ENCODE measurements at places on chromosomes 4 and X. TPM values are rescaled to one million over a fixed set of nuclear protein-coding genes. Genes with fewer than 3 reads are reported as not detected.

- H3K36me3 ChIP-seq, result no peaks in the 10 kb centered on the region
- H3K4me1 ChIP-seq, result no peaks in the 10 kb centered on the region
- H3K27me3 ChIP-seq, result no peaks in the 10 kb centered on the region
- H3K4me3 ChIP-seq, result no peak overlapping the region
- H3K27ac ChIP-seq, result no peak overlapping the region
- DNase-seq, result no peak
These were observed 709.8 kb upstream of the HS3ST1 start for GRCh38 chr4:12138488-12138887.

DNA sequence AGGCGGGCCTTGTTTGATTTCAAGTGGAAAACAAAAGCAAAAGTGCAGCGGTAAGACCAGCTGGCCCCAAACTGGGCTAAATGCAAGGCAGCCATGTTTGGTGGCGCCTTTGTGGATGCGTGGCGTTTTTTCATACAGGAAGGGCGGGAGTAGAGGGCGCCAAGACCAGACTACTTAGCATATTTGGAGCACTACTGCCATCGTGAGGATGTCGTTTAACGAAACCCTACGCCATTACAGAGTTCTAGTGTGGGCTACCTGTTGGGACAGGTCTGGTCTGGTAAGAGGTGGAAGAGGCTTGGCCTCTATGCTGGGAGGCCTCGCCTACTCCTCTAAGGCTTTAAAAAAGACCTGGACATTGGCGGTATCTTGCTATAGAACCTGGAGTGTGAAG is 230.7 kb upstream of the STK26 start:
- H3K27me3 ChIP-seq, result no peaks in the 10 kb centered on the region
- peaks cover 4% of the 10 kb centered on the region for H3K36me3 ChIP-seq
- no peak overlapping the region for H3K27ac ChIP-seq
- DNase-seq, result no peak
- H3K4me3 ChIP-seq, result no peak overlapping the region
- no peaks in the 10 kb centered on the region for H3K4me1 ChIP-seq

DNA sequence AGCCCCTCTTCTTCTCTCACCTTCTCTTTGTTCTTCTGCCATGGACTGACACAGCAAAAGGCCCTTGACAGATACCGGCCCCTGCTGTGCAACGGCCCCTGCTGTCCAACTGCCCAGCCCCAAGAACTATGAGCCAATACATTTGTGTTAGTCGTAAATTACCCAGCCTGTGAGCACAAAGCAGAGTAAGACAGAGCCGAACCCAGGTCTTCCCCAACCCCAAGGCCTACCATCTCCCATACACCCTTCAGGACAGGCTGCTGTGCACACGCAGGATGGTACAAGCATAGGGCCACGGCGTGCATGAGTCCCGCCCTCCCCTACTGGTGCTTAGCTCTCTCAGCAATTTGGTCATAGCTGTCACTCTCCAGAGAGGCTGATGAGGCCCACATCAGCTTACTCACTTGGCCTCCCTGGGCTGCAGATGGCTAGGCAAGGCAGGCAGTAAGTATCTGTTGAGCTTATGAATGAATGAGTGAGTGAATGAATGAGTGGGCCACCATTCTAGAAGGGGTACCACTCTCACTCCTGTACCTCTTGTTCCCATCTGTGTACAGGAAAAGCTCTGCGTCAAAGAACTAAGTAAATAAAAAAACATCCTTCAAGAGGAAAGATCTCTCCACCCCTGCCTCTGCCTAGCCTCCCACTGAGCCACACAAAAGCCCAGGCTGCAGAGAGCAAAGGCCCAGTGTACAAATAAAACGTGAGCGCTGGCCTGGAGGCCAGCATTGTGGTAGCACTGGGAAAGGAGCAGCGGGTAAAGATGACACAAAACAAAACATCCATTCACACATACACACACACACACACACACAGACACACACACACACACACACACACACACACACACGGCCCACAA is 13.9 kb downstream of the WDR1 start:
- H3K27me3 ChIP-seq, result no peaks in the 10 kb centered on the region
- H3K4me1 ChIP-seq, result peaks cover 96% of the 10 kb centered on the region
- no peak overlapping the region for H3K4me3 ChIP-seq
- no peak for DNase-seq
- peak overlapping the region; percentile 64 for H3K27ac ChIP-seq
- H3K36me3 ChIP-seq, result peaks cover 92% of the 10 kb centered on the region

- no peak for DNase-seq
- no peaks in the 10 kb centered on the region for H3K36me3 ChIP-seq
- no peaks in the 10 kb centered on the region for H3K4me1 ChIP-seq
- H3K27me3 ChIP-seq, result no peaks in the 10 kb centered on the region
- H3K4me3 ChIP-seq, result no peak overlapping the region
These were observed 76.5 kb upstream of the NRK start for GRCh38 chrX:105745863-105746262.

- no peak overlapping the region for H3K27ac ChIP-seq
- peaks cover 2% of the 10 kb centered on the region for H3K27me3 ChIP-seq
- no peaks in the 10 kb centered on the region for H3K36me3 ChIP-seq
- H3K4me1 ChIP-seq, result no peaks in the 10 kb centered on the region
- H3K4me3 ChIP-seq, result no peak overlapping the region
- no peak for DNase-seq
These were observed 13.0 kb downstream of the IL13RA1 start for GRCh38 chrX:118740276-118740889.

DNA sequence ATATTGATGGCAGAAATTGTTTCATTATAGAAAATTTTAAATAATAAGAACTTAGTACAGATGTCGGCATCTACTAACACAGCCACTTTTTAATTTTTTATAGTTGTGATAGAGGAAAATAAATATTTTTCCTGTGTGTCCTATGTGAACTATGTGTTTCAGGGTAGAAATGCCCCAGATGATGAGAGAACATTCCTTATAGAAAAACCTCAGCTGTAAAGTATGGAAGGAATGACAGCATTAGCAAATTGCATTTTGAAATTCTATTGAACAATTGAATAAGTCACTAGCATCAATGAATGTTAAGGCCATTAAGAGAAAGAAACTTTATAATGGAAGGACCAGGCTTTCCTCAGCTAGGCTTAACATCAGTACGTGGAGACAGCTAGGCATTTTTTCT is 149.2 kb downstream of the CFAP299 start:
- peaks cover 5% of the 10 kb centered on the region for H3K4me1 ChIP-seq
- DNase-seq, result no peak
- no peak overlapping the region for H3K27ac ChIP-seq
- H3K36me3 ChIP-seq, result peaks cover 6% of the 10 kb centered on the region

The PGM2 gene
- total RNA-seq, result 54.5 TPM

The UCP1 gene
- not detected for total RNA-seq

The UGT2B15 gene
- not detected for total RNA-seq

DNA sequence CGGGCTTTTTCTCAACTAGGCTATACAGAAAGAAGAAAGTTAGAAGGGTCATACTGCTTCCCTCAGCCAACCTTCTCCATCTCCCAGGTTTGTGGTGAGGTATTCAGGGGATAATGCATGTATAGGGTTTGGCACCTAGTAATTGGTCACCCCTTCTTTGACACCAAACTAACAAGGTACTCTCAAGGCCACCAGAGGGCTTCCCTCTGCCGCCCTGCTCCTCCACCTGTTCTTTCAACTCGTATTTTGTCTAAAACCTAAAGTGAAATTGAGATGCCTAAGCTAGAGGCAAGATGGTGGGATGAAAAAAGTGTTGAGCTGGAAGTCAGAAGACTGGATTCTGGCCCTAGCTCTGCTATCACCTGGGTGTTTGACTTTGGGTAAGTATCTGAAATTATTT is 22.0 kb downstream of the CT47C1 start:
- H3K27ac ChIP-seq, result no peak overlapping the region
- H3K36me3 ChIP-seq, result no peaks in the 10 kb centered on the region
- H3K27me3 ChIP-seq, result no peaks in the 10 kb centered on the region
- H3K4me3 ChIP-seq, result no peak overlapping the region
- H3K4me1 ChIP-seq, result no peaks in the 10 kb centered on the region
- no peak for DNase-seq

- no peaks in the 10 kb centered on the region for H3K4me1 ChIP-seq
- no peak overlapping the region for H3K27ac ChIP-seq
- no peaks in the 10 kb centered on the region for H3K36me3 ChIP-seq
- H3K27me3 ChIP-seq, result no peaks in the 10 kb centered on the region
These were observed 21.4 kb downstream of the ZCCHC13 start for GRCh38 chrX:74325130-74326059.

The RNF128 gene
- total RNA-seq, result not detected

DNA sequence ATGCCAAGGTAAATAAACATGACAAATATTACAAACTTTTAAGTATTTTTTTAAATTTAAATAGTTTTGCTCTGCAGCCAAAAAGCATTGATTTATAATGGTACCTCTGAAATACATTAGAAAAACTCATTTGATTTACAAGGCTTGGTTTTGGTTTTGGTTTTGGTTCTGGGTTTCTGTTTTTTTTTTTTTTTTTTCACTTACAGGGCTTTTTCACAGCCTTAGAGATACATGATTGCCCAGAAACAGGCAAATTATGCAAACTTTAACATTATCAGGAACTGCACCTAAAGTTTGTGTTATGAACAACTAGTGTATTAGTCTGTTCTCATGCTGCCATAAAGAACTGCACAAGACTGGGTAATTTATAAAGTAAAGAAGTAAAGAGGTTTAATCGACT is 196.4 kb upstream of the DDX53 start:
- no peak overlapping the region for H3K4me3 ChIP-seq
- H3K36me3 ChIP-seq, result no peaks in the 10 kb centered on the region
- H3K27ac ChIP-seq, result no peak overlapping the region
- H3K27me3 ChIP-seq, result no peaks in the 10 kb centered on the region
- no peaks in the 10 kb centered on the region for H3K4me1 ChIP-seq

GRCh38 chr4:115678425-115678941 is 565.1 kb upstream of the NDST4 start:
- H3K27me3 ChIP-seq, result no peaks in the 10 kb centered on the region

DNA sequence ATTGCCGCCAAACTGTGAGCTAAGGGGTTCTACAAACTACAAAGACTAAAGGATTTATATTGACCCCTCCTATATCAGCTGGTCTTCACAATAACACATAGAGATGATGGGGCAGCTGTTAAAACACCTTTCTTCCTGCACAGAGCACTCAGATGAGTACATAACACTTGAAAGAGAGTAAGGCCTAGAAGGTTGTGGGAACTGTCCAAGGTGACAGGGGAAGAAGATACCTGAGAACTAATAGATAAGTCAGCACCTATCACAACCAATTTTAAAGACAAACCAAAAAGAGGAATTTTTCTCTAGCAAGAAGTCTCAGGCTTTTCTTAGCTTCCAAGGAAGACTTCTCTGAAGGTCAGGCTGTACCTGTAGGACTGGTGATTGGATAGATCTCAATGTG is 19.1 kb upstream of the CXCL6 start:
- no peaks in the 10 kb centered on the region for H3K36me3 ChIP-seq
- no peak overlapping the region for H3K27ac ChIP-seq
- H3K27me3 ChIP-seq, result no peaks in the 10 kb centered on the region
- no peak overlapping the region for H3K4me3 ChIP-seq
- no peak for DNase-seq

DNA sequence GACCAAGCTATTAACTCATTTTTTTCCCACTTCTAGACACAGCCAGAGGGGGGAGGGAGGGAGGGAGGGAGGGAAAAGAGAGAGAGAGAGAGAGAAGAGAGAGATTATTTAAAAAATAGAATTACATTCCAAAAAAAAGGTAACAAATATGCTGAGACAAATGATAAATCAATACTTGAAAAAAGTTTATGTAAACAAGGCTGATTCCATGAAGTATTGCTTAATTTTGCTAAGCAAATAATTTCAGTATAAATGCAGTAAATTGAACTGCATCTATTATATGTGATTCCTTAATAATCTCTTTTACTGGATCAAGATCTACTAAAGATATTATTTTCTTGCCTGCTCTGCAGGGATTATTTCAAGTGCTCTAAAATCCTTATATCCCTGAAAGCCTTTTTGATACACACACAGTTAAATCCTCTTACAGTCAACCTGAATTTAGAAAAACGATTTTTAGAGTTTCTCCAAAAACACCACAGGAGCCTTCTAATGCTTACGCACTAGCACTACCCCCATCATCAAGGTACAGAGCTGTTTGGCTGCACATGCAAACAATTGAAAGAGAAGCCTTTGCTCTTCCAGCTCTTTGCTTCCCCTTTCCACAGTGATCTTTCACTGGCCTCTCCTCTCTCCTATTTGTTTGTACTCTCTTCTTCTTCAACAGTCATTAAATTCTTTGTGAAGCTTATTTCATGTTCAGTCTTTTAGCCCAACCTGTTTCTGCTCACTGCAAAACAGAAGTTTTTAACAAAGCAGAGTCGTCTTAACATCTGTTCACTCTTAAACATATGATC is 426.3 kb upstream of the FAM241A start:
- no peak overlapping the region for H3K4me3 ChIP-seq
- no peaks in the 10 kb centered on the region for H3K4me1 ChIP-seq
- no peak for DNase-seq
- H3K36me3 ChIP-seq, result no peaks in the 10 kb centered on the region
- no peak overlapping the region for H3K27ac ChIP-seq

DNA sequence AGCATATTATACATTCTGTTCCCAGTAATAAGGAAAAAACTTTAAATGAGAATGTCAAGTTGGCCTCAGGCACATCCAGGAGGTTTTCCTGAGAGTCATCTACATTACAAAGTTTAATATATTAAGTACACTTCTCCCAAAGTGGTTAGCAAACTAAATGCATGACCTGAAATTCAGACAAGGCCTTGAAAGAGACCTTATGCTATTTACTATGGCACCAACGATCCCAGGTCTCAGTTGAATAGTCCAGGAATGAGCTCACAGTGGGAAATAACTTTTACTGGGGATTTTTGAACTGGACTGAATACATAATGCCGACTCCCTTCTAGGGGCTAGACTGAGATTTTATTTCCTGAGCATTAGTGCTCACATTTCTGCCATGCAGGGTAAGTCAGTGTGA is 1577.5 kb upstream of the PCDH7 start:
- H3K4me3 ChIP-seq, result no peak overlapping the region
- H3K27ac ChIP-seq, result no peak overlapping the region
- no peaks in the 10 kb centered on the region for H3K36me3 ChIP-seq
- no peak for DNase-seq
- no peaks in the 10 kb centered on the region for H3K27me3 ChIP-seq

GRCh38 chrX:130053236-130053635 is 57.1 kb downstream of the ELF4 start:
- DNase-seq, result no peak
- peaks cover 15% of the 10 kb centered on the region for H3K36me3 ChIP-seq
- no peak overlapping the region for H3K4me3 ChIP-seq
- no peak overlapping the region for H3K27ac ChIP-seq
- H3K4me1 ChIP-seq, result no peaks in the 10 kb centered on the region

- no peaks in the 10 kb centered on the region for H3K36me3 ChIP-seq
- H3K27ac ChIP-seq, result no peak overlapping the region
- H3K4me3 ChIP-seq, result no peak overlapping the region
- no peaks in the 10 kb centered on the region for H3K4me1 ChIP-seq
These were observed 28.8 kb downstream of the KDR start for GRCh38 chr4:55096619-55097018.

- no peak for DNase-seq
- no peaks in the 10 kb centered on the region for H3K4me1 ChIP-seq
- H3K36me3 ChIP-seq, result no peaks in the 10 kb centered on the region
- H3K27ac ChIP-seq, result no peak overlapping the region
- H3K27me3 ChIP-seq, result no peaks in the 10 kb centered on the region
- no peak overlapping the region for H3K4me3 ChIP-seq
These were observed 97.1 kb upstream of the SH3RF1 start for GRCh38 chr4:169367826-169368225.

All from activated CD8-positive, alpha-beta T cell treated with anti-CD3 and anti-CD28 coated beads, Interleukin-2, amount 10 ng/mL, durations not matched to agents 7 days and 5 days (primary cell).